ENCODE measurements at places on chromosomes 7 and 10. TPM values are rescaled to one million over a fixed set of nuclear protein-coding genes. Genes with fewer than 3 reads are reported as not detected.

The NDUFB2 gene
- 161 TPM for total RNA-seq

The INPP5A gene
- total RNA-seq = 13.1 TPM

The ORC5 gene
- total RNA-seq = 19.5 TPM

The RTKN2 gene
- 11.9 TPM for total RNA-seq

The IL2RA gene
- total RNA-seq = not detected

The PNLIPRP2 gene
- total RNA-seq = not detected

DNA sequence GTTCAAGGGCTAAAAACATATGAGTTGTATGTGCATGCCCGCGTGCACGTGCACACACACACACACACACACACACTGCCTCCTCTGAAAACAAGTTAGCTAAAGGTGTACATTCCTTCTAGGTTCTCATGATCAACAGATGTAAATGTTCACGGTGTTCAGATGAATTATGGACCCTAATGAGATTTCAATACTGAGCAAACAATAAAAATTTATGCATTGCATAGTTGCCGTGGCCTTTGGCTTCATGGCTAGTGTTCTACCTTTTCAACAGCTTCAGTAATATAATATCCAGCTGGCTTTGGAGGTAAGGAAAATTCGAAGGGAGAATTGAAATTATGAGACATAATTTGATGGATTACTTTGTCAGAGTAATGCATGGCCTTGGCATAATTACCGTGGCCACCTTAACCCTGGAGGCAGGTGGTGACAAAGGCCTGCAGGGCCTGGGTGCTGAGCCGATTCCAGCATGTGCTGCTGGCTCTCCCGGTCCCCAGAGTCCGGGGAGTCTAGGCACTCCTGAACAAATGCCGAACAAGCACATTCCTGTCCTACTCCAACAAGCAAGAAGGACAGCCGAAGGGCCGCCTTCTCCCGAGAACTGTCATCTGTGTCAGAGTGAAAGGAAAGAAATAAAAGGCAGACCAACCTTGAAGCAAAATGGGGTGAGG, 166.6 kb upstream of the TCF7L2 start:
- no peak for DNase-seq

DNA sequence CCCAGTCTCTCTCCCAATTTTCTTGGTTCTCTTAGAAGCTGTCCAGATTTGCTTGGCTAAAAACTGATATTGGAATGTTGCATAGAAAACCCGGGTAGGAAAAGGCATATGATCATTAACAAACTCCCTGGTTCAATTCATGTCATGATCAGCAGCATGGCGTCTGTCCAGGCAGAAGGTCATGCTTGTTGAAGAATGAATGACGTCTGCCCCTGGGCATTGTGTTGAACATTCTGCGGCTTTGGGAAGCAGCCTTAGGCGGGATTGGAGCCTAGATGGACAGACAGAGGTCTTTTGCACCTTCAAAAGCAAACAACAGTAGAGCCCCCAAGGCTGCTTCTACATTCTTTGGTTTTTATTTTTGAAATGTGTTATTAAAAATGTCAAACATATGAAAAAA, 7.7 kb upstream of the MINDY3 start:
- no peak for DNase-seq

- peak; percentile 92 for DNase-seq
These were observed 123.4 kb downstream of the NEURL1 start for GRCh38 chr10:103616705-103617601.

- DNase-seq = peak; percentile 50
These were observed 41.8 kb upstream of the ELN start for GRCh38 chr7:73986158-73986631.

GRCh38 chr10:132806561-132807003, 20.6 kb upstream of the NKX6-2 start:
- DNase-seq = no peak

DNA sequence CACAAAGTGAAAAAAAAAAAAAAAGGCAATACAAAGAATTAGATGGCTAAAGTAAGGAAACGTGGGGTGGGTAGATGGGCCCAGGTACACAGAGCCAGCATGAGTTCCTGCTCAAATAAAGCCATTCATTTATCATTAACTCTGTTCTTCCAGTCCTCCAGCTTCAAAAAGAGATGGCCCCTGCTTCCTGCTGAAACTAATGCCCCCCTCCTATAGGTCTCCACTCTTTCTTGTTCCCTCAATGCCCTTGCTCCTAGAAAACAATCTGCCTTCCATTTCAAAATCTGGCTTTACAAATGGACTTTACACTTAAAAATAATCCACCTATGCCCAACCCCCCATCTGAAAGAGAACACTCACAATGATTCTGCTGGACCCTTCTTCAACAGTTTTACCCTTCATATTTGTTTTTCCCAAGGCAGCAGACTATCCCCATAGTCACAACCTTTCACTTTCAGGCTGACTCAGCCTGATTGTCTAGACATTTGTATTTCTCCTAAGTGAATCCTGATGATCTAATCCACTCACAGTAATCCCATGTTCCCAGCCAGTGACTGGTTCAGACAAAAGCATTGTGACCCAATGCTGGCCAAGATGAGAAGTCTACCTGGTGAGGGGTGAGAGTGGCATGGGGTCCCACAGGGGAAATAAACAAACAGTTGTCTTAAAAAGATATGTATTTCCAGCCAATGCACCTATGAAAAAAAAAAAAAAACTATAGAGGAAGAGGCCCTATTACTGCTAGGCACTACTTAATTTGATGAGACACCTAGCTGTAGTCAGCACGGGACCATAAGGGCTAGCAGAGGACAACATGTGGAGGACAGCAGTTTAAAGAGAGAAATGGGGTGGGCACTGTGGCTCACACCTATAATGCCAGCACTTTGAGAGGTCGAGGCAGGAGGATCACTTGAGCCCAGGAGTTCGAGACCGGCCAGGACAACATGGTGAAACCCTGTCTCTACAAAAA, 74.6 kb upstream of the GRID1 start:
- peak; percentile 65 for DNase-seq

DNA sequence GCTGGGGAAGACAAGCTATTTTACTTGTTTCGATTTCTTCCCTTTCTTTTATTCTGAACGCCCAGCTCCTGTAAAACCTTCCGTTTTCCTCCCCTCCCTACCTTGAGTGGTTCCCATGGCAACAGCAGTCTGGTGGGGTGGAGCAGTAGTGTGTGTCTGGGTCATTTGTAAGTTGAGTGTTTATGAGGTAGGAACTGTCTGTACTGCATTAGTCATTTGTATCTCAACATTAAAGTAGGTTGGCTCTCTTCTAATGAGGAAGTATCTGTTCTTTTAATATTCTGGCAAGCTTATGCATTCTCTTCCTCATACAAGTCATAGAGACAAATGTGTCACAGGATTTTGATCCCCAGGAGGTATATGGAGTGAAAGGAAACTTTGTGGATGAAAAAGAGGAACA, 85.3 kb upstream of the CCDC6 start:
- DNase-seq = peak; percentile 23

- DNase-seq = peak; percentile 15
These were observed 4.0 kb downstream of the IDI1 start for GRCh38 chr10:1044964-1045363.

GRCh38 chr7:142459551-142459963, 201.7 kb upstream of the PRSS58 start:
- DNase-seq = peak; percentile 89
